ENCODE measurements at places on chromosomes 3 and 15.
A peak's percentile ranks its signal among the peaks of the same experiment; 100 is the strongest.

- no peak for DNase-seq
Measured at GRCh38 chr3:197169028-197169427, 129.4 kb downstream of the DLG1 start.

GRCh38 chr15:93801206-93801605, 430.2 kb upstream of the MCTP2 start:
- DNase-seq = no peak

DNA sequence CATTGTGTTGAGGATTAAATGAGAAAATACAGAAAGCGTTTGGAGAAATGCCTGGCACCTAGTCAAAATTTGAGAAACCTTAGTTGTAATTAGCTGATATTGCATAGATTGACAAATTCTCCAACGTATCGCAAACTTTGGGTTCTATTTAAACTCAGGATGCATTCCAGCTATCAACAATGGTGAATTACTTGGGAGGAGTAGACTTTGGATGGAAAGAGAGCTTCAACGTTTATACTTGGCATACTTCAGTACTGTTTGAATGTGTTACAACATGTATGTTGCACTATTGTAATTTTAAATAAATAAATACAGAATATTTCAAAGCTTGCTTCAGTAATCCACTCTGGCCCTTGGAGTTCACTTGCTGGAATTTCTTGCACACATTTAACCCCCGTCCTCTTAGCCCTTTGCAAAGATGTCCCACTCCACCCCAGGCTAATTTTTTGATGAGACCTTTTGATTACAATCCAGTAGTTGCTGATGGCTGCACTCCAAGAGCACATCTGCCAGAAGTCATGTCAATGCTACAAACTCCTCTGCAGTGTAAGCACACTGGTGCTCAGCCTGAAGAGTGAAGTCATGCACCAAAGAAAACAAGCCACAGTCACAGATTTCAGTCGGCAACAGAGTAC, 4.7 kb upstream of the DIS3L start:
- DNase-seq = no peak

- DNase-seq = no peak
Measured at GRCh38 chr15:65336493-65337435, 32.3 kb downstream of the RNU5B-1 start.

- DNase-seq = no peak
Measured at GRCh38 chr3:131072099-131072559, 45.5 kb downstream of the NEK11 start.

GRCh38 chr3:129112308-129113052, 9.1 kb downstream of the RAB43 start:
- no peak for DNase-seq

GRCh38 chr15:60057554-60057953, 53.4 kb downstream of the FOXB1 start:
- no peak for DNase-seq

DNA sequence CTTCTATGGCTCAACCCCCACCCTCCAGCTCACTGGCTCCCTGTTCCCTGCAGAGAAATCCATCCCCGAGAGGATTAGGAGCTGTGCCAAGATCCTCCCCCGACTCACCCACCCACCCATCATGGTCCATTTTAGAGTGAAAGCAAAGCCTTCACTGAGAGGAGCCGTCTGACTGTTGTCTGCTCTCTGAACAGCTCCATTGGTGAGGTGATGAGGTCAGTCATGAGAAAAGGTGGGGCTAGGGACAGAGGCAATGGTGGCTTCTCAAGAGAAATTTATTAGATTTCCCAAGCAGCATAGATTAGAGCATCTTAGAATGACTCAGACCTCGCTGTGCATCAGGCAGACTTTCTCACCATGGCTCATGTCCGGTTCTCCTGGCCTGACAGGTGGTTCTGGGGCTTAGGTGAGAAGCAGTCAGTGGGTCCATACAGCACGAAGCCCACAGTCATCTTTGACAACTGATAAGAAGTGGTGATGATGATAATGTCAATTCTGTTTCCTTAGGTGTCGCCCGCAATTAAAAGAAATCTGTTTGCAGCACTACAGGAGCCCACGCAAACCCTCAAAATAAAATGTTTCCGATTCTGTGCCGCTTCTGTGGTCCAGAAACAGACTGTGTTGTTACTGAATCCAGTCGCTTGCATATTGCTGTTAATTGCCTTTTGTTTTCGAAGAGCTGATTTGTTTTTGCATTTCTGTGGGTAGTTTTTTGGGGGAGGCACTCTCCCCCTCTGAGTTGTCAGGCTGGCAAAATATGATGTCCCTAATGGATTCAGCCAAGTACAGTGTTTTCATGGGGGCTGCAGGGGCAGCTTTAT, 24.8 kb upstream of the RHO start:
- no peak for DNase-seq

DNA sequence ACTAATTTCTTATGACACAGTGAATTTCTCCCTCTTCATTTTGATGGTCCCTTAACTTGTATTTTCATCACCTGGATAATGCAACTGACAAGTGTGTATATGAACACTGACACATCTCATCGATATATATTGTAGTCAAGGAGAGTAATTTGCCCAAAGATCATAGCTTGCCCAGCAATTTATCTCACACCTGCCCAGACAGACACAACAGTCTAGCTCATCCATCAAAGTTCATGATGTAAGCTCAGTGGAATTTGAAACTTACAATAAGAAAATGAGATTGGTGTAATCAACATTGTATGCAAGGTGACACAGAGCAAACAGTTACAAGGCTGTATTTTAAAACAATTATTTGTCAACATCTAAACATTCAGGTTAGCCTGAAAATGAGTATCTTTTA, 805.8 kb downstream of the NAALADL2 start:
- no peak for DNase-seq

DNA sequence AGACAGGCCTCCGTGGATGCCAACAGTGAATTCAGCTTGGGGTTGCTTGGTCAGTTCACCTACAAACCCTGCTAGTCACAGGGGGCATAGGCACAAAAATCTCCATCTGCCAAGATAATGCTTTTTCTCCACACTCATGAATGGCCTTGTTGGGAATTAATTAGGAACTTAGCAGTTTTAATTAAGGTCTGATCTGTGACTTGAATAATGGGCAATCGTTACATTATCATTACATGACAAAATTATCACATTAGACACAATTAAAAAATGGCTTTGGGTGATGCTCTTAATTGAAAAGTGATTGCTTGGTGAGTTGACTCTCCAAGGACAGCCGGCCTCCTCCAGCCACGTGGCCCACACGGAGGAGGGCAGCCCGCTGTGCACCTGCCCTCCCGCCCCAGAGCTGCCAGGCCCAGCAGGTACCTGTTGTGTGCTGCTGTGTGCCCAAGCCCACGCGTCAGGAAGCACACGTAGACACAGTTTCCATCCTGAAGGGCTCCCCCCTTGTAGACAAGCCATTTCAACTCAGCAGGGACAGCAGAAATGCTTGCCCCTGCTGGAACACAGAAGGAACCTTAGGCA, 274.2 kb downstream of the OCA2 start:
- no peak for DNase-seq

DNA sequence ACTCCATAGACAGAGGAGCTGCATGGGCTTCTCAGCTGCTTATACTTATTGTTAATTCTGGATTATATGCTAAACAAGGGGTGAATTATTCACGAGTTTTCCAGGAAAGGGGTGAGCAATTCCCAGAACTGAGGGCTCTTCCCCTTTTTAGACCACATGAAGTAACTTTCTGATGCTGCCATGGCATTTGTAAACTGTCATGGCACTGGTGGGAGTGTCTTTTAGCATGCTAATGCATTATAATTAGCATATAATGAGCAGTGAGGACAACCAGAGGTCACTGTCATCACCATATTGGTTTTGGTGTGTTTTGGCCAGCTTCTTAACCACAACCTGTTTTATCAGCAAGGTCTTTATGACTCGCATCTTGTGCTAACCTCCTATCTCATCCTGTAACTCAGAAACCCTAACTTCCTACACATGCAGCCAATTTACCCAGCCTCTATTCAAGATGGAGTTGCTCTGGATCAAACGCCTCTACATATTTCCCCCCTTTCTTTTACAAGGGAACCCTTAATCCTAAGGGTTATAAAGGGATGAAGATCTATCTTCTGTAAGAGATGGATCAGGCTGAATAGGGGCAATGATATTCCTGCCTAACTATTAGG, 12.1 kb upstream of the DMXL2 start:
- no peak for DNase-seq

- no peak for DNase-seq
Measured at GRCh38 chr3:146628671-146629070, 23.5 kb upstream of the PLSCR5 start.

GRCh38 chr15:55834331-55834730, 91.4 kb upstream of the PRTG start:
- no peak for DNase-seq

DNA sequence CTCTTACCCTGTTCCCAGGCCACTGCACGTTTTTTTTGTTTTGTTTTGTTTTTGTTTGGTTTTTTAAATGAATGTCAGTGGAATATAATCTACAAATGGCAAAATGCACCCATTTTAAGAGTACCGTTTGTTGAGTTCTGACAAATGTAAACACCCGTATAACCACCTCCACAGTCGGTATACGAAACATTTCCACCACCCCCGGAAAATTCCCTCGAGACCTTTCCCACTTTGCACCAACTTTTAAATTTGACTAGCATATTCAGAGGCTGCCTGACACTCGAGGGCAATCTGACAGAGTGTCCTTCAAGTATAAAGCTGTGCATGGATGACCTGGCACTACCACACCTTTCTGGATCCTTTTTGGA, 613 bp upstream of the ARHGEF3 start:
- DNase-seq = no peak

GRCh38 chr3:185351396-185351795, 11.5 kb upstream of the MAP3K13 start:
- no peak for DNase-seq

DNA sequence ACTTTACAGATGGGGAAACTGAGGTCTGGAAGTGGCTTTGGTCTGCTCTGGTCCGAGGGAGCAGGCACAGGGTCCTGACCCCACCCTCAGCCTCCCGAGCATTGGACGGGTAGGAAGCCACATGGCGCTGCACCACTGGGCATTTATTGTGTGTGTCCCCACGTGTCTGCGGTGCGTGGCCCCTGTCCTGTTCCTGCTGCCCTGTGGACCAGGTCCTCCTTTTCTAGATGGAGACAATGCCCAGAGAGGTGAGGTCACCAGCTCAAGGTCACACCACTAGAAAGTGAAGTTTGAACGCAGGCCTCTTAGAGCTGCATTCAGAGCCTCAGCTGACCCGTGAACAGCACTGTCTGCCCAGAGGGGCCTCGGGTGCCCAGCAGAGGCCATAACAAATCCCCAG, 26.8 kb downstream of the DUSP7 start:
- DNase-seq = no peak

- DNase-seq = peak; percentile 56
Measured at GRCh38 chr3:32428092-32429068, 36.7 kb downstream of the CMTM7 start.

GRCh38 chr3:101179637-101180036, 140.7 kb downstream of the IMPG2 start:
- DNase-seq = no peak

DNA sequence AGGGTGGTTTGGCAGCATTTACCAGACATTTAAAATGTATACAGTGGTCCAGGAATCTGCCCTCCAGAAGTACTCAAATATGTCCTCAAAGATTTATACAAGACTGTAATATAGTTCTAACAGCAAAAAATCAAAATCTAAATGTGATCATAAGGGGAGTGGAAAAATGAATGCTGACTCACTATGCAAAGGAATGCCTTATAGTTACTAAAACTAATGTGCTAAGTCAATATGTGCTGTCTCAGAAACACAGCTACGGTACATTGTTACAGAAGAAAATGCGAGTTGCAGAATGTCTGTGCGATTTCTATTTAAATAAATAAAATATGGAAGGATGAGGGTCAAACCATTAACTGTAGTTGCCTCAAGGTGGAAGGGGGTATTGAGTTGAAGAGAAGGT, 230.1 kb upstream of the UBE2E1 start:
- no peak for DNase-seq

- DNase-seq = peak; percentile 28
Measured at GRCh38 chr15:75061272-75061671, 37.9 kb downstream of the PPCDC start.

DNA sequence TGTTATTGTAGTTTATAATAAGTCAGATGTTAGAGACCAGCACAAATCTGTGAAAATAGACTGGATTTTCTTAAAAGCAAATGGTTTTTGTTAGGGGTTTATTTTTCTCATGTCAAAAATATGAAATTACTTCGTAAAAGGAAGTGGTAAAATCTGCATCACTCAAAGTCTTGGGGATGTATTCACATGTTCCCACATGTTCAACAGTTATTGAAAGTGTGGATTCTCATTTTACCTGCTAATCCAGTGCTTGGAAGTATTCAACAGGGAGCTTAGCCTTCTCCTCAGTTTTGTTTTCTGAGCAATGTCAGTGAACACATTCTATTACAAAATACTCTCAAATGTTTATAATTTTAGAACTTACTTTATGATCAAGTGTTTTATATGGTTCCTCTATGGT, 352.0 kb downstream of the SOX2 start:
- no peak for DNase-seq

- no peak for DNase-seq
Measured at GRCh38 chr3:181252631-181253030, 263.1 kb upstream of the DNAJC19 start.

GRCh38 chr3:24832891-24833290, 338.2 kb upstream of the THRB start:
- no peak for DNase-seq

- DNase-seq = no peak
Measured at GRCh38 chr15:66981771-66982170, 83.6 kb upstream of the SMAD3 start.

DNA sequence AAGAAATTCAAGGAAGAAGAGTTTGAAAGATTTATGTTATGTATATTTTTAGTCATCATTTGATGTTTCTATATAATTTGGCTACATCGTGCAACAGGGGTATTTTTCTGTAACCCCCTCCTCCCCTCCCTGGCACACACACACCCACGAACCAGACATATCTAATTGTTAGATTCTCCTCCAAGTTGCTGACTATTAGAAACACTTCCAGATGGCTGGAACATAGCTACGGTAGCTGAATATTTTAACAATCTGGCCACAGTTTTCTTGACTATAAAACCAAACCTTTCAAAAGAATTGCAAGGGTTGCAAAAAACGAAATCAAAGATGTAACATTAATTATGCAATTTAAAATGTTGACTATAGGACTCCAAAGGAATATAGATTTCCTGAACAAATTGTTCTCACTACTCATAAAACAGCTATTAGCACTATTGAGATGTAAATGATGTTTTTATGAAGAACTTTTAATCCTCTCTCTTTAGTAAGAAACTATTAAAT, 154.4 kb downstream of the CHL1 start:
- DNase-seq = no peak

DNA sequence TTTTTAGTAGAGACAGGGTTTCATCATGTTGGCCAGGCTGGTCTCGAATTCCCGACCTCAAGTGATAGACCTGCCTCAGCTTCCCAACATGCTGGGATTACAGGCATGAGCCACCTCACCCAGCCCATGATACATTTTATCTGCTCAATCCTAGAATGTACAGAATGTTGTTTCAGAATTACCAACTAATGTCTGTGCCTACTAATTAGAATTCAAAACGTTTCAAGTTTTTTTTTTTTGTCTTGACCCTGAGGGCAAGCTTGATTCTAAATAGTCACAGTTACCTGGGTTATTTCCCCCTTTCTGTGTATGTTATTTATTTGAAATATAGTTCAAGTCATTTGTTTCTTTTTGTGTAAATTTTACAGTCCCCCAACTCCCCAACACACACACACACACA, 5.3 kb upstream of the KIF23 start:
- DNase-seq = no peak

- DNase-seq = no peak
Measured at GRCh38 chr3:50430191-50430590, 70.9 kb upstream of the TMEM115 start.

Data from activated naive CD8-positive, alpha-beta T cell treated with anti-CD3 and anti-CD28 coated beads, Interleukin-2, amount 10 ng/mL, durations not matched to agents 7 days and 5 days (primary cell).